MCF 10A (cell line): ENCODE measurements at places on chromosomes 2 and 18. TPM values are rescaled to one million over a fixed set of nuclear protein-coding genes. Genes with fewer than 3 reads are reported as not detected.

GRCh38 chr2:143515318-143515717, 386.1 kb downstream of the ARHGAP15 start:
- H3K27me3 ChIP-seq = no peaks in the 10 kb centered on the region
- H3K27ac ChIP-seq = no peak overlapping the region

Gene GDF7
- not detected in 2 replicates for total RNA-seq

GRCh38 chr2:134952608-134953007, 34.0 kb downstream of the CCNT2 start:
- no peak for DNase-seq
- no peak overlapping the region for H3K27ac ChIP-seq
- no peak overlapping the region for H3K4me3 ChIP-seq
- no peaks in the 10 kb centered on the region for H3K27me3 ChIP-seq
- peaks cover 80% of the 10 kb centered on the region for H3K36me3 ChIP-seq

Gene PAPOLG
- 16.9 and 18.4 TPM in 2 replicates for total RNA-seq
